Glutamatergic neuron (in vitro differentiated cells): ENCODE measurements at places on chromosomes 3 and 15.
A peak's percentile ranks its signal among the peaks of the same experiment; 100 is the strongest.

DNA sequence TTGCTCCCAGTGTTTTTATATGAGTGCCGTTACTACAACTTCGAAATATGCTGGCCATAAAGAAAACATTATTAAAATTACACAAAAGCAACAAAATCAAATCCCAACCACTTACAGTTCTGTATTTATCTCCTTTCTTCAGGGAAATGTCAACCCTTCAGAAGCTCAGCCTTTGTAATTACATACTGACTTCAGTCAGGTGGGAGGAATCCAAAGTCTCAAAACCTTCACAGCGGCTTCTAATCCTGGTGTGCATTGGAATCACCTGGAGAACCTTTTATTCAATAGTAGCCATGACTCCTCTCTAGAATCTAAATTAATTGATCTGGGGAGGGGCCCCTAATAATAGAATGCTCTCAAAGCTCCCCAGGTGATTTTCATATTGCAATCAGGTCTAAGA, 463.7 kb upstream of the ARHGEF26 start:
- no peak for DNase-seq

GRCh38 chr3:158492685-158493084, 78.3 kb upstream of the MLF1 start:
- no peak for DNase-seq

DNA sequence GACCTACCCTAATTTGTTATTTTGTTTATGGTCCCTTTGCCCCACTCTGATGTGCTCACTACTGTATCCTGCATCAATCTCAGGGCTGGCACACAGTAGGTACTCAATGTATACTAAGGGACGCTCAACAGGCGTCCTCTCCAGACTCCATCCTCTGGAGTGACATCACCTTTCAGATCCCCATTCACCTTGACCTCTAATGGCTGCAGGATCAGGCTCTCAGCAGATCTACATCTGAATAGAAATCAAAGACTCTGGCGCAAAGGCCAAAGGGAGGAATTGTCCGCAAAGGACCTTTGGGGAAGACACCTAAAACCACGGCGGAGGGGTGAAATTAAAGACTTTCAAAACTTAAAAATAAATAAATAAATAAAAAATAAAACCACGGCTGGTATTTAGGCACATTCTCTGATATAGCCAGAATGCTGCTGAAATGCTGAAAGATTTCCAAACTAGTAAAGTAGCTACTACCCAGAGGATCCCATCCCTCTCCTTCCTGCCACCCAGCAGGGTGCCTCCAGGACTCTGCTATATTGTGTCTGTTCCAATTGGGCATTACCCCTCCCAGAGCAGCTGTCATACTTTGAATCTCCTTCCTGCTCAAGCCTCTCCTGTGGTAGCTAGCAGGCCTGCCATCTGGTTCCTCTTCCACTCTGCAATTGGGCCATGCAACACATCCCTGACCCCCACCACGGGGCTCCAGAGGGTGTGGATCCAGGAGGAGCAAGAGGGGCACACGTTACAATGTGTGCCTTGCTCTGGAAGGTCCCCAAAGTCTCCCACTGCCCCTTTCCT, 6.1 kb downstream of the SHF start:
- DNase-seq = peak; percentile 51

GRCh38 chr3:184937611-184938010, 125.6 kb downstream of the VPS8 start:
- no peak for DNase-seq

GRCh38 chr3:31137718-31138465, 243.4 kb upstream of the GADL1 start:
- no peak for DNase-seq

- DNase-seq = no peak
These were observed 279.8 kb upstream of the SEMA6D start for GRCh38 chr15:47437491-47437890.

- DNase-seq = no peak
These were observed 7.5 kb upstream of the IGSF11 start for GRCh38 chr3:119042162-119042561.

DNA sequence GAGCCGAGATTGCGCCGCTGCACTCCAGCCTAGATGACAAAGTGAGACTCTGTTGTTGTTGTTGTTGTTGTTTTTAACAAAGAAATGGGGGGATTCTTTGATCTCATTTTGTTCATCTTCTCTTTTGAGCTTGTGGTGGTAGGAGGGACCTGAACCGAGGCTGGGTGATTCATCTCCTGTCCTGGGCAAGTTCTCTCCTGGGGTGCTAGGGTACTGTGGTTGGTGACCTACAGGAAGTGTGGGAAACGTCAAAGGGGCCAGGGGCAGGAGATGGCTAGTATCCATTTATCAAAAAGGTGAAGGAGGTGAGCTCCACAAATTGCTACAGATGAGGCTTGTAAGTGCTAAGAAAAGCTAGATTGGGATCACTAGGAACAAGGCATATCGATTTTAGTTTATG, 14.3 kb downstream of the PPCDC start:
- no peak for DNase-seq
